ENCODE measurements at places on chromosomes 1 and 21.

DNA sequence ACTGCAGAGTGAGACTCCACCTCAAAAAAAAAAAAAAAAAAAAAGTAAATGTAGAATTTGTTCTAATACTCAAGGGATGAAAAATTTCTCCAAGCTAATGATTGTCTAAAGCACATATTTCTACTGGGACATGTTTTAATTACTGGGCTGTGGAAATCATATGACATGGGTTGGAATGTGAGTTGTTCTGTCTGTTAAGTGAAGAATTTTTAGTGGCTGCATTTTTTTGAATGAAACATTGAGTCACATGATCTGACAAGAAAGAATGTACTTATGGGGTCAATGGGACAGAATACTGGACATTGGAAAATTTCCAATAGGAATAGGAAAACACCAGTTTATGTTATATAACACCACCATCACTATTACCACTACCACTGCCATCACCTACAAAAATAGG, 123.8 kb upstream of the IVNS1ABP start:
- DNase-seq = peak; percentile 57

DNA sequence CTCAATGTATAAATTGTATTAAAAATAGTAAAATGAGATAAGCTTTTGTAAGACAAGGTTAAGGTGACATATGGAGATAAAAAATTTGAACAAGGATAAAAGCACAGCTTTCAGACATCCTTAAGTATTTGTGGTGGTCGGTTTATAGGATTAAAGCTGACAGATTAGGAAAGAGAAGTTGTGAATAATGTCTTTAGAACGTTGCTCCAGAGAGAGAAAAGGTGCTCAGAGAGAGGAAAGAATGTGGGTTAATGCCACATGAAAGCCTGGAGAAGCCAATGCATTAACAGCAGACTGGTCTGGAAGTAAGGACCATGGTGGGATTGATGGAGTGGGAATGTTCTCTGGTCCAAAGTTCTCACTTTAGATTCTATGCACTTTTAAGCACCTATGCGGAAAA, 44.8 kb downstream of the ATP6V1G3 start:
- DNase-seq = no peak

GRCh38 chr1:150151291-150152181, 1.8 kb downstream of the PLEKHO1 start:
- DNase-seq = no peak

DNA sequence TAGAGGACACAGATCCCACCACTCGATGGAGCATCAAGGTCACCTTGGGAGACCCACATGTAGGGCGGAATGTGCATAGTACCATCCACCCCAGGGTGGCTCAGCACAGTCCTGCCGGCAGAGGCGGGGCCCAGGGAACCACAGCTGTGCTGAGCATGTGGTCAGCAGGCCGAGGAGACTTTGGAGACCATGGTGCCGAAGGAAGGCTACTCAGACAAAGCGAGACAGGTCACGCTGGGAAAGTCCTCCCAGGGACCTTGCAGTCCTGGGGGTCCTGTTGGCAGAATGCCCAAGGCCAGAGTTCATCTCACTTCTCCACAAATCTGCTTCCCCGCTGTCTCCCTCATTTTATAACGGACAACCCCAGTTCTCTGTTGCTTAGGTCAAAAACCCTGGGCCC, 22.5 kb downstream of the WNT3A start:
- DNase-seq = no peak

DNA sequence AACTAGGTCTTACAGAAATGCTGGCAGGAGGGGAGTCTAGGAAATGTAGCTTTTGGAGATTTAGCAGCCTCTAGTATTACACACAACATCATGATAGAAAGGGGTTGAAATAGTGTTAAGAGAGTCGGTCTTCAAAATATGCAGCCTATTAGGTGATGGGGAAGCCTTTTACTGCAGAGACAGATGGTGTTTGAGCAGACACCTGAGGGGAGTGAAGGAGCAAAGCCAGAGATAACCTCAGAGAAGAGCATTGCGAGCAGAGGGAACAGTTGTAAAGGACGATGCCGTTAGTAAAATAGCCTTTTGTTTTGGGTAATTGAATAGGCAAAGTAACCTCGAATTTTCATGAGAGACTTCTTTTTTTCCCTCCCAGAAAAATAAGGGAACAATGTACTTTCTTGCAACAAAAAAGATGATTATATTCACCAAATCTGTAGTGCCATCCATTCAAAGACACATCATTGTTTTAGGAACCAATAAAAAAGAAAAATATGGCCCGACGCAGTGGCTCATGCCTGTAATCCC, 66.3 kb upstream of the KIF1B start:
- DNase-seq = no peak
